Activated naive CD4-positive, alpha-beta T cell treated with anti-CD3 and anti-CD28 coated beads, Interleukin-2, amount 50 U/mL, for 16 hours (primary cell): ENCODE measurements at places on chromosomes 12 and 14.

DNA sequence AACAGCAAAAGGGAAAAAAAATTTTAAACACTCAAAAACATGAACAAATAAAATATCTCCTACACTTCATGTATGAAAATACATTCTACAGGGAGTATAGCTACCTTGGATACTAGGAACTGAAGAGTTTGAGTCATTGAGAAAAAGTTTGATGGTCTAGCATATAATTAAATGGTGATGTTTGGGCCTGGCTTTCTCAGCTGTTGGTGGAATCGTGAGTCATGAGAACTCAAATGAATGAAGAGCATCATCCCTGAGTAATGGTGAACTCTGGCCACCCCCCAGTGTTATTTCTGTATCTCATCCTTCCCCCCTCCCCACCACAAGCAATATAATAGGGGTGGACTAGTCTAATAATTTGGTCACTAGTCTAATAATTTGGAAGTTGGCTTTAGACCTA is 6.7 kb upstream of the SLC6A15 start:
- DNase-seq = no peak

- no peak for DNase-seq
These were observed 11.1 kb downstream of the PRKAB1 start for GRCh38 chr12:119679081-119679480.

GRCh38 chr12:98763656-98764055 is 118.6 kb downstream of the APAF1 start:
- DNase-seq = no peak

DNA sequence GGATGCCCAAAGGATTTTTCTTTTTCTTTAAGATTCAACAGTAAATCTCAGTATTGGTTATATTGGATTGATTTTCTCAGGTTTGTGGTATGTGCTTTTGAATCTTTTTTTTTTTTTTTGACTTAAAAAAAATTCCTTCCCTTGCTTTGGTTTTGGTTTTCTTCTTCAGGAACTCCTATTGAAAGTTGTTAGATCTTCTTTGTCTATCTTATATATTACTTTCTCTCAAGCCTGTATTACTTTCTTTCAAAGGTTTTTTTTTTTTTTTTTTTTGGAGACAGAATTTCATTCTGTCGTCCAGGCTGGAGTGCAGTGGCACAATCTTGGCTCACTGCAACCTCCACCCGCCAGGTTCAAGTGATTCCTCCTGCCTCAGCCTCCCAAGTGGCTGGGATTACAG is 21.9 kb downstream of the PPP4R4 start:
- no peak for DNase-seq

- no peak for DNase-seq
These were observed 81.1 kb downstream of the EML1 start for GRCh38 chr14:99874306-99874705.

- no peak for DNase-seq
These were observed 17.9 kb downstream of the HNF1A start for GRCh38 chr12:120996133-120996746.

DNA sequence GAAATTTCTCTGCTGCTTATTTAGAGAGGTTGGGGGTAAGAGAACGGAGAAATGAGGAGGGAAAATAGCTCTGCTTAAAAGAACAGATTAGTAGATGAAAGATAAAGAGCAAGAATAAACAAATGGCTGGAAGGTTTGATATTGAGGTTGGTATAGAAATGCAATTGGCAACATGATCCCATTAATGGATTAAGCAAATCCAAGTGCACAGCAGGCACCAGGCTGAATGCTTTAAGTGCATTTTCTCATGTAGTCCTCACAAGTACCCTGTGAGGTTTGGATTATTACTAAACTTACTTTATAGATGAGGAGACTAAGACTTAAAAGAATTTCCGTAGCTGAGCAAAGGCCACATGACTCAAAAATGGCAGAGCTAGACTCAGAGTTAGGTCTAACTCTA is 76.9 kb upstream of the ATF1 start:
- no peak for DNase-seq
